ENCODE measurements at places on chromosomes 2 and 18.
A peak's percentile ranks its signal among the peaks of the same experiment; 100 is the strongest.

GRCh38 chr2:102806250-102806837 lies 44.5 kb downstream of the TMEM182 start:
- DNase-seq: peak; percentile 12

DNA sequence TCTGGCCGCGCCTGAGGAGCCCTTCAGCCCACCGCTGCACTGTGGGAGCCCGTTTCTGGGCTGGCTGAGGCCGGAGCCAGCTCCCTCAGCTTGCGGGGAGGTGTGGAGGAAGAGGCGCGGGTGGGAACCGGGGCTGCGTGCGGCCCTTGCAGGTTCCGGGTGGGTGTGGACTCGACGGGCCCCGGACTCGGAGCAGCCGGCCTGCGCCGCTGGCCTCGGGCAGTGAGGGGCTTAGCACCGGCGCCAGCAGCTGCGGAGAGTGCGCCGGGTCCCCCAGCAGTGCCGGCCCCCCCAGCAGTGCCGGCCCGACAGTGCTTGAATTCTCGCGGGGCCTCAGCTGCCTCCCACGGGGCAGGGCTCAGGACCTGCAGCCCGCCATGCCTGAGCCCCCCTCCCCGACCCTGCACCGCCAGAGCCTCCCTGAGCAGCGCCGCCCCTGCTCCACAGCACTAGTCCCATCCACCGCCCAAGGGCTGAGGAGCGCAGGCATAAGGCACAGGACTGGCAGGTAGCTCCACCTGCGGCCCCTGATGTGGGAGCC lies 534.2 kb downstream of the ZNF804A start:
- no peak for DNase-seq

GRCh38 chr2:6893876-6894482 lies 16.4 kb downstream of the RSAD2 start:
- DNase-seq: no peak

GRCh38 chr2:240230291-240230931 lies 90.0 kb upstream of the OTOS start:
- no peak for DNase-seq

DNA sequence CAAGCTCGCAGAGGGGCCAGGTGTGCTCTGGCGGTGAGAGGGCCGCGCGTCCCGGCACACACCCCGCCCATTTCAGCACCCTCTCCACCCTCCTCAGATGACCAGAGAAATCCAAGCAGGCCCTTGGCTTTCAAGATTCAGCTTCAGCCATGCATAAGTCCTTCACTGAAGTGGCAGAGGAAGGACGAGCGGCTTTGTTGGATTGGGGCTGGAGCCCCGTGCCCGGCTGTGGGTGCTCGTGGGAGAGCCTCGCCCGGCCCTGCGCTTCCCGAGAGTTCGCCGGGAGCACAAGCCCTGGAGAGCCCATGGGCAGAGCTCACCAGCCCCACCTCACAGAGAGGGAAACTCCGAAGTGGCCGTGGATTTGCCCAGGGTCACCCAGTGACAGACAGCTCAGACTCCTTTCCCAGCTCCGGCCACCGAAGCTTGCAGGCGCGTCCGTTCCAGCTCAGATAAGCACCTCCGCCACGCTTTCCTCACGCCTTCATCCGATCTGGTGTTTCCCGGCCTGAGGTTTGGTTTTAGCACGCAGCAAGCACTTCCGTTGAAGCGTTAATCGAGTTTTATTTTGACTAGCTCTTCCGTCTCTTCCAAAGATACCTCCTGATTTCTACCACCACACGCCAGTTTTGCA lies 45.6 kb upstream of the MTCL1 start:
- DNase-seq: no peak
